ENCODE measurements at places on chromosomes 1 and 21.

DNA sequence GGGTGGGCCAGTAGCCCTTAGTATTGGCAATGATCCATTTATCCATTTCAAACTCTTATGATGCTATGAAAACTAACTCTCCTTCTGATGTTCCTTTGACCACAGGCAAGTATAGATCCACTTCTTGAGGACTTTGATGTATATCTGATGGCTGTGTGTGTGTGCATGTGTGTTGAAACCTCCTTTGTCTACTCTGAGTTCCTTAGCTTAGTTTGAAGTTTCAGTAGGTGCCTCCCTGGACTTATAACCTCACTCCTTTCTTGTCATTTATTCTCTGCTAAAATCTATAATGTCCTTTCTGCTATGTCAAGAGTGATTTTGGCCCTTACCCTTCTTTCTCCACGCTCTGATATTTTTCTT lies 409.3 kb downstream of the PRDM2 start:
- no peak for DNase-seq

- DNase-seq = no peak
Measured at GRCh38 chr1:182297335-182297734, 94.3 kb downstream of the GLUL start.

DNA sequence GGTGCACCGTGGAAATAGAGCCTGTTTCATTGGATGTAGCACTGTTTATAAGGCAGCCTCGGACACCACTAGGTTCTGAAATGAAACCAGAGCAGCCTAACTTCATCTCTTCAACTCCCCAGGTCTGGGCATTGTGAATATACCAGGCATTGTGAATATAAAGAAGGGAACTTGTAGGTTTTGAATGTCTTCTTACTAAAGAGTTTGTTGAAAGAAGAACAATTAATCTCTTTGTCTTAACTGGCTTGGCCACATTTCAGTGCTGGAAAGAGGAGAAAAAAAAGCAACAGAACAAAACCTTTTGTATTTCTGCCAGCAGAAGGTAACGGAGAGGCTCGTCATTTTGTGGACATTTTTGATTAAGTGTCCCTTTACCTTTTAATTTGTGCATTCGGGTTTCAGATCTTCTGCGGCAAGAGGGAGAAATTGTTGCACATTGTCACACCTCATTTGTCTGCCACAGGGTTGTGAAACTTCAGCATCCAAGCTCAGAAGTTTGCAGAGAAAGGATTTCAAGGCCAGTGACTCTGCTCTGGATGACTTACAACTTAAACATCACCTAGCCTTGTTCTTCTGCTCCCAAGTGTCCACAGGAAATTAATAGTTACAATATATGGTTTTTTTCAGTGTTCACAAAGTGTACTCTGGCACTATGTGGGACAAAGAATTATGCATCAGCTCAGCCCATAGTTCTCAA lies 158.3 kb downstream of the KAZN start:
- DNase-seq = no peak

GRCh38 chr1:219697682-219698081 lies 84.8 kb upstream of the ZC3H11B start:
- no peak for DNase-seq

GRCh38 chr21:42120101-42120902 lies 49.2 kb downstream of the UMODL1 start:
- no peak for DNase-seq

DNA sequence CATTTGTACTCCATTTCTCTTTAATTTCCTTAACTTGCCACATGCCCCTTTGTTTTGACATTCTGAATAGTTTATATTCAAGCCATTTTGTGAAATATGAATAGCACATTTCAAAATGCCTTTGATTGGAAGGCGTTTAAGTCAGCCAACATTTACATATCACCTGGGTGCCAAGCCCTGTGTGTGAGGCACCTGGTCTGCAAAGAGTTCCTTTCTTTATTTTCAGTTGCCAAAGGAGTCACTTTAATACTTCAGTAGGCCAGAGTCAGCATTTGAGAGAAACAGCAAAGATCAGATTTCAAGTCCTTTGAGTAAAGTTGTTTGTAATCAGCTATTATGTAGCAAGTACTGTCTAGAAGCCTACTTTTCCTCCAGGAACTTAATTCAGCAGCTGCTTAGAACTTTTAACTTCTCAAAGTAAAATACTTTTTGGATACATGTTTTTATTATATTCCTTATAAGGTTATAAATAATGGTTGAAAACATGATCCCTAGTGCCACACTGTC lies 70.8 kb downstream of the DTL start:
- no peak for DNase-seq

GRCh38 chr1:160911441-160911840 lies 26.5 kb upstream of the ITLN1 start:
- DNase-seq = no peak
